ENCODE measurements at places on chromosomes 5 and 9. TPM values are rescaled to one million over a fixed set of nuclear protein-coding genes. Genes with fewer than 3 reads are reported as not detected.

GFI1B gene
- not detected for total RNA-seq

PDCD1LG2 gene
- 4.6 TPM for total RNA-seq

CSNK1A1 gene
- total RNA-seq: 414 TPM

RASA1 gene
- 27.2 TPM for total RNA-seq

DUSP1 gene
- total RNA-seq: 637 TPM

ADAMTSL1 gene
- total RNA-seq: 128 TPM

GNA14 gene
- 4.4 TPM for total RNA-seq

GABRA6 gene
- total RNA-seq: not detected

SLCO4C1 gene
- total RNA-seq: not detected

CDKN2A gene
- not detected for total RNA-seq

NUTM2F gene
- not detected for total RNA-seq

PCDHGB1 gene
- total RNA-seq: 4.2 TPM

THG1L gene
- 15.0 TPM for total RNA-seq

PRSS3 gene
- 2.2 TPM for total RNA-seq

ATP10B gene
- 1.3 TPM for total RNA-seq

WHRN gene
- 10.1 TPM for total RNA-seq

CCNI2 gene
- not detected for total RNA-seq

SHC3 gene
- total RNA-seq: 4.9 TPM

SLC22A4 gene
- 0.27 TPM for total RNA-seq

CD72 gene
- total RNA-seq: 2.0 TPM

PTGDS gene
- 132 TPM for total RNA-seq

BHMT gene
- total RNA-seq: not detected

OMD gene
- 18.2 TPM for total RNA-seq

TMEM161B gene
- 24.7 TPM for total RNA-seq

TAF11L2 gene
- not detected for total RNA-seq

LMX1B gene
- total RNA-seq: 0.22 TPM

ZNF189 gene
- 21.9 TPM for total RNA-seq

NR5A1 gene
- total RNA-seq: not detected

IGFBPL1 gene
- total RNA-seq: 1.6 TPM

RAB14 gene
- total RNA-seq: 29.7 TPM

CD274 gene
- total RNA-seq: 0.73 TPM

ZNF879 gene
- total RNA-seq: 8.6 TPM

B4GALT1 gene
- 32.7 TPM for total RNA-seq

OLFM1 gene
- total RNA-seq: 32.8 TPM

FOXD1 gene
- 13.9 TPM for total RNA-seq

PCDHAC2 gene
- 25.9 TPM for total RNA-seq

MYMK gene
- not detected for total RNA-seq

FTMT gene
- not detected for total RNA-seq

SLC45A2 gene
- not detected for total RNA-seq

ALDH1B1 gene
- total RNA-seq: 136 TPM

NPM1 gene
- total RNA-seq: 827 TPM

SLC4A9 gene
- total RNA-seq: not detected

PCDHB5 gene
- total RNA-seq: 7.5 TPM

LRSAM1 gene
- total RNA-seq: 23.5 TPM

LECT2 gene
- total RNA-seq: not detected

BNC2 gene
- 130 TPM for total RNA-seq

BASP1 gene
- 5.7 TPM for total RNA-seq

OBP2B gene
- not detected for total RNA-seq

PIGO gene
- 9.4 TPM for total RNA-seq

STK32A gene
- 2.2 TPM for total RNA-seq
